Hypothalamus (tissue), 51 donors: ENCODE measurements at places on chromosomes 12 and 14.

DNA sequence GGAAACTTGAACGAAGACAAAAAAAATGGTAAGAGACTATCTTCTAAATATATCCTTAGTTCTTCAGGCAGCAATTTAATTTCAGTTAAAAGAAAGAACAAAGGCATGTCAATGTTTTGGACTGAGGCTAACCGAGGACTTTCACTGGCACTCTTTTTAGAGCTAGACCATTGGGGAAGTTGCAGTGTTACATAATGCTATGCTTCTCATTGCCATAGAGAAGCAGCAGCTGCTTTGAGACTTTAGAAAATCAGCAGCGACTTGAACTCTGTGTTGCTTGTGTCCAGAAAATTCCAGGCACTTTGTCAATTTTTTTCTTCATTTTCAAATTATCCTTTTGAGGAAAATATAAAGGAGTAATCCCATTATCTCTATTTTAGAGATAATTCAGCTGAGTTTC, 964.2 kb downstream of the NRXN3 start:
- no peak for DNase-seq

- no peak for DNase-seq
Measured at GRCh38 chr12:95788637-95789036, 1.9 kb downstream of the NTN4 start.

GRCh38 chr12:20629414-20630156, 65.5 kb upstream of the SLCO1C1 start:
- DNase-seq = no peak

DNA sequence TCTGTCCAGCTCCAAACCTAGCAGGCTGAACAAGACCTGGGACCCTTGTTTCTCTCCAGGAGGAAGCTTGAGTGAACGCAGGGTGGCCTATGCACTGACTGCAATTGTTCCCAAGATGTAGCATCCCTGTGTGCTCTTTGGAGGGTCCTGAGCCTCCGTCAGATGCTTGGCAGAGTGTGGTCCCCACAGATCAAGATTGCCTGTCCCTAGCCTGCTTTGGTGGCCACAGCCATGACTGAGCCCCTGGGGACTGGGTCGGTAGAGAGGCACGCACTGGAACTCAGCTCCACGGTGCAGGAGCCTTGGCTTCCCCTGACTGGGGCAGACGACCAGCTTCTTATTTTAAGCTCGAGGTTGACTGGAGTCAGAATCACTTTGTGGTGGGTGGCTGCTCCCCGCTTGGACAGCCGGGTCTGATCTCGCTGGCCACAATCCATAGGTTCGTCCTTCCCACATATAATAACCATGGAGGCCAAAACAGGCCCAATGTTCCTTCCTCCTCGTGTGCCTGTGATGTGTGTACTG, 97.8 kb downstream of the LGMN start:
- DNase-seq = no peak

DNA sequence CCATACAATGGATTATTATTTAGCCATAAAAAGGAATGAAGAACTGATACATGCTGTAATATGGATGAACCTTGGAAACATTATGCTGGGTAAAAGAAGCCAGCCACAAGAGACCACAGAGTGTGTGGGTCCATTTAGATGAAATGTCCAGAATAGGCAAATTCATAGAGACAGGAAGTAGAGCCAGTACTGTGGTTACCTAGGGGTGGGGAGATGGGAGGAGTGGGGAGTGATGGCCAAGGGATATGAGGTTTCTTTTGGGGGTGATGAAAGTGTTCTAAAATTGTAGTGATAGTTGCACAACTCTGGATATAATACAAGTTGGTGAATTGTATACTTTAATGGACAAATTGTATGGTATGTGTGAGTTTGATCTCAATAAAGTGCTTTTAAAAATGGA, 18.6 kb downstream of the JDP2 start:
- no peak for DNase-seq

DNA sequence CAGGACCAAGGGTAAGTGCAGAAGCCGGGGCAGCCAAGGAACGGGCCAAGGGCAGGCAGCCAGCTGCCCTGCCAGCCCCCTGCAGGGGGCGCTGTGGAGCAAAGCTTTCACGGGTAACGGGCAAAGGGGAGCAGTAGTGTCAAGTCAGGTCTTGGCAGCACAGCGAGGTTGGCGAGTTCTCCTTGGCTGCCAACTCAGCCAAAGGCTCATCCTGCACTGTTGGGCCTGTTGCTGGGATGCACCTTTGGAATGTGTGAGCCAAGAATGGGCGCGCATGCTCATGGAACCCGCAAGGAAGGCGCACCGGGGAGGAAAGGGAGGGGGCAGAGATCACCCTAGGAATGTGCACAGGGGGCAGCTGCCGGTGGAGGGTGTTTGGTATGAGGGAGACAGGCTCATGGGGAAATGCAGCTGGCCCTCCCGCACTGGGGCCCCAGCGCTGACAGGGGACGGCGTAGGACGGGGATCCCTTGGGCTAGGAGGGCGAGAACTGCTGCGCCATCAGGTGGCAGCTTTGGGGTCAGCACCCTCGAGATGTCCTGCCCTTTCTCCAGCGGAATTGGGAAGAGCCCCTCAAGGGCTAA, 138.0 kb downstream of the ASCL4 start:
- no peak for DNase-seq

DNA sequence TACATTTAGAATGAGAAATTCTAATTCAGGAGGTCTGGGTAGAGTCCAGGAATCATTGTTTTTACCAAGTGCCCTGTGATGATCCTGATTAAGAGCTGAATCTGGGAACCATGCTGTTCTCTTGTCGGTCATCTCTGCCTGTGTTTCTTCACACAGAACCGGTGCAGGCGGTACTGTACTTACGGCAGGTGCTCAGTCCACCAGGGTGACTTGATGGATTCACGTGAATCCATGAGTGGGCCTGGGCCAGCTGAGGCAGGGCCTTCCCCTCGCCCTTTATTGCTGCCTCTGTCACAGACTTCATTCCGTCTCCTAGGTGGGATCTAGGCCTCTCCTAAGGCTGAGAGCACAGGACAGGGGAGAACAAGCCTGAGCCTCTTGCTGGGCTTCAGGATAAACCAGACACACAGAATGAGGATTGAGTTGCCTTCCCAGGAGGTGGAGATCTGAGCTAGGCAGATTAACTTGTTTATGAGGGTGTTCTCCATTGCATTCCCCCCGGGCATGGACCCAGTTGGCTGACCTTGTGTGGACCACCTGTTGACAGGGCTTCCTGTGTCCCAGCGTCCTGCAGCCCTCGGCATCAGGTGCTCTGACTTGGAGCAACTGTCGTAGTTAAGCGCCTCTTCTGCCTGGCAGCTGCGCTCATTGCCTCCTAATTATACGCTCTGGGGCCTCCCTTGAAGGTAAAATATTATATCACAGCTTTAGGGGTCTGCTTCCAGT, 42.1 kb downstream of the B4GALNT3 start:
- no peak for DNase-seq

GRCh38 chr12:29288031-29288430, 92.9 kb downstream of the ERGIC2 start:
- DNase-seq = no peak

- no peak for DNase-seq
Measured at GRCh38 chr12:49925433-49926204, 21.9 kb upstream of the FAIM2 start.

- no peak for DNase-seq
Measured at GRCh38 chr14:102501751-102502315, 7.7 kb downstream of the ANKRD9 start.

DNA sequence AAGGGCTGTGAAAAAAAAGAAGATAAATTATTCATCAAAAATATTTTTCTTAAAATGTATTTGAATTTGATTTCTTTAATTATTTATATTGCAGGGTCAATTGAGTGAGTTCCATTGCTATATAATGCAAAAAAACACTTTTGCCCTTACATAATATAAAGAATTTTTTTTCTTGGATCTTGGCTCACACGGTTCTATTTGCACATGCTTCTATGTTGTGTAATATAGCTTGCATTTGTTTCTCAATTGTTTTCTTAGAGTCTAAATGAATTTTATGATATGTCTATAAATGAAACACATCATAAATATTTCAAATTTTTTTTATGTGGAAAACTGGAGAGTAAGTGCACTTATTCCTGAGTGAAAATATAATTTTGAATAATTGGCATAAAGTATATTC, 694.2 kb downstream of the SLC6A15 start:
- no peak for DNase-seq

- DNase-seq = no peak
Measured at GRCh38 chr12:26554332-26554731, 278.7 kb downstream of the ITPR2 start.

DNA sequence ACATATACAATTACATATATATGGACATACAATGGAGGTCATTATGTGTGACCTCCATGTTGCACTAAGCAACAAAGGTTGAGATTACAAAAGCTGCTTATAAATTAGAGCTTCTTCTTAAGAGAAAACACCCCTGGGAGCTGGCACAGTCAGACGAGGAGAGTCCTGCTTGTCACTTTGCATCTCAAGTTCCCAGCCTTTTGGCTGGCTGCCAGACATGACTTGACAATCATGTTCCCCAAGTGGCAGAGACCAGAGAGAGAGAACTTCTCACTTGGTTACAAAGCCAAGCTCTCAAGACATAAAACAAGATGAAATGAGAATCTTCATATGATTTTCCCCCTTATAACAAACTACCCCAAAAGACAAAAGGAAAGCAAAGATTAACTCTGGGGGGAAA, 8.5 kb upstream of the SYNJ2BP start:
- DNase-seq = no peak

- DNase-seq = no peak
Measured at GRCh38 chr12:92571844-92572543, 130.8 kb upstream of the PLEKHG7 start.

DNA sequence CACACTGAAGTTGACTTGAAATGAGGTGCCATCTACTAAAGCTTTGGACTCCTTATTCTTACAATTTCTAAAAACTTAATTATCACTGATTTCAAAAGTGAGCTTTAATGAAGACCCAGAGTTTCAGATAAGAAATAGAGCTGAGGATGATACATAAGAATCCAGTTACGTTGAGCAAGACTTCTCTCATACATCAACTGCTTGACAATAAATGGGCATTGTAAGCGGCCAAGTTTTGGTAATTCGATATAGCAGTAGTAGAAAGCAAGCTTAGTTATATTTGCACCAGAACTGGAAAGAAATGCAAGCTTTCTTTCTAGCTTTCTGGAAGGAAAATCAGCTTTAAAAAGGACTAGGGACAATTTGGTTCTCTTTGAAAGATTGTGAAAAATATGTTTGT, 1359.6 kb downstream of the FSCB start:
- DNase-seq = no peak
